ENCODE measurements at places on chromosomes 7 and 10.
A peak's percentile ranks its signal among the peaks of the same experiment; 100 is the strongest.

GRCh38 chr7:94042381-94042780 is 38.2 kb upstream of the BET1 start:
- DNase-seq = no peak

DNA sequence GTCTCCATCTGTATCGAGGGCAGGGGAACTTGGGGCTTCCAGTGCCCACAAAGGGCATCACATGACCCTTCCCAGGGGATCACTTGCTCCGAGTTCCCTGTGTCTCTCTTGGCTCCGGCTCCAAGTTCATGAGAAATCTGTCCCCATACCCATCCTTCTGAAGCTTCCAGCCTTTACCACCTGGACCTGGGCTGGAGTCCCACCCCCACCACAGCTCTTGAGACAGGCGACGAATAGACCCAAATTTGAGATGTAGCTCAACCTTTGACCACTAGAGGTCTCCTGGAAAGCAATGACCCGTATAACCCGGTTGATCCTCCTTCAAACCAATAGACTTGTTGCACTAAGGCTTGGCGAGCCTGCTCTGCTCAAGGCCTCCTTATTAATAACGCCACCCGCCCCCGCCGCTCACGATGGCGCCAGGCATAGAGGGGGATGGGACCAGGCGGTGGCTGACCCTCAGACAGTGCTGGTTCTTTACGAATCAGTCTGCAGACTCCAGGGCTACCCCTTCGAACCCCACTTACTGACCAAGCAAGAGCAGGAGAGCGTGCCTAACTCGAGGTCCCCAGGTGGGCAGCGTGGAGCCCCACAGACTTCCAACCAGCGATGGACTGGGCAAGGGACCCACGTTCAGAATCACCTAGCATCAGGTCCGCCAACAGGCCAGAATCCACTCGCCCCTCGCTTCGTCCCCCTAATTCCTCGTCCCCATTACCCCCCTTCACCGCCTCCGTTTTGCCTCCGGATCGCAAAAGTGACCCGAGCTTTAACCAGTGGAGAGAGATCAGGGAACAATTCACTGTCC is 4.4 kb upstream of the ARID5B start:
- DNase-seq = peak; percentile 72

- no peak for DNase-seq
Observed at GRCh38 chr10:24259365-24260130, 50.6 kb downstream of the KIAA1217 start.

- no peak for DNase-seq
Observed at GRCh38 chr7:47557694-47558670, 23.9 kb downstream of the TNS3 start.

- DNase-seq = no peak
Observed at GRCh38 chr10:108388706-108389105, 1224.2 kb upstream of the SORCS1 start.

DNA sequence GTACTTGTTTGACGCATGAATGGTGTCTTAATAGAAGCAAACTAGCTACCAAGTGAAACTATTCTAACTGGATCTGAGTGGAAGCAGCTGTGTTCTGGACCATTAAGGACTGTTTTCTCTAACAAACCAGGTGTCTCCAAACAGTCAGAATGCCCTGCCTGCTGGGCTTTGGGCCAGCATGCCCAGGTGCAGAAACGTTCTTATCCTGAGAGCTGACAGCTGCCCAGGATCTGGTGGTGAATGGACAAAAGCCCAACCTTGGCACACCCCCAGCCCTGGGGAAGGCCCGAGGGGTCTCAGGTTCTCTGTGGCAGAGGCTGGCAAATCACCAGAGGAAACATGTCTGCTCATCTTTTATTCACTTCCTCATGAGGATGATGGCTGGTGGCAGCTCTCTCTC is 48.2 kb upstream of the LAMB4 start:
- DNase-seq = no peak

DNA sequence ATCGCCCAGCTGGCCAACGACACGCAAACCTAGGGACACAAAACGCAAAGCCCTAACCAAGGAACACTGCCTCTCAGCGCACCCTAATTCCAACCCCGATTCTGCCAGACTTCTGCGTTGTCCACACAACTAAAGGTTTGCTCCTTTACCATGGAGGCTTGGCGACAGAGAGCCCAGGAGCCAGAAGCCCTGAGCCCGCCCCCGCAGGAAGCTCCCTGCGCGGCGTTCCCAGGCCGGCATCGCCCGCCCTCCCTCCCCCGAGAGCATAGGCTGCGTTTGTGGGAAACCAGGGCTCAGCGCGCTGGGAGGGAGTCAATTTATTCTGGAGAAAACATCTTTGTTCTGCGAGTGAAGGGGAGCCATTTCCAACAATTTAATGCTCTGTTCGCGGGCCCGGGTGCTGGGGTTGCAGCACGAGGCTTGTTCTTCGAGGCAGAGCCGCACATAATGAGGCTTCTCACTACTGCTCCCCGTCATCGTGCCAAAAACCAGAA is 103.9 kb downstream of the GRID1 start:
- DNase-seq = no peak

DNA sequence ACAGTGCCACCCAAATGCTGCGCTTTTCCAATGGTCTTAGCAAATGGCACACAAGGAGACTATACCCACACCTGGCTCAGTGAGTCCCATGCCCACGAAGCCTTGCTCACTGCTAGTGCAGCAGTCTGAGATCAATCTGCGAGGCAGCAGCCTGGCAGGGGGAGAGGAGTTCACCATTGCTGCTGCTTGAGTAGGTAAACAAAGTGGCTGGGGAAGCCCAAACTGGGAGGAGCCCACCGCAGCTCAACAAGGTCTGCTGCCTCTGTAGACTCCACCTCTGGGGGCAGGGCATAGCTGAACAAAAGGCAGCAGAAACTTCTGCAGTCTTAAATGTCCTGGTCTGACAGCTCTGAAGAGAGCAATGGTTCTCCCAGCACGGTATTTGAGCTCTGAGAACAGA is 891.2 kb downstream of the PCDH15 start:
- no peak for DNase-seq

DNA sequence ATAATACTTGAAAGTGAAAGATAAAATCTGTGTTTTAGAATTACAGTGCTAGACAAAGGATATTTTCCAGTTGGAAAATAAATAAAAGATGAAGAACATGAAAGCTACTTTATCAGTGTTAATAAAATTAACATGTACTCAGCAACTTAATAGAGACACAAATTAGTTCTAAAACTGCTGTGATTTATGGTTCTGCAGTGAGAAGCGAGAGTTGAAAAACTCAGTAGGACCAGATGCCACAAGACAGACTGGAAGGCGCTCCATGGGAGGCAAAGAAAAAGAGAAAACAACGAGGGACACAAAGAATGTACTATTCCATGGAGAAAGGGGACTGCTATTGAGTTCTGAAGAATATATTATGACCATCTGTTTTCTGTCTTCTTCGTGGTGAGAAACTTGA is 590.4 kb downstream of the PHTF2 start:
- DNase-seq = no peak

DNA sequence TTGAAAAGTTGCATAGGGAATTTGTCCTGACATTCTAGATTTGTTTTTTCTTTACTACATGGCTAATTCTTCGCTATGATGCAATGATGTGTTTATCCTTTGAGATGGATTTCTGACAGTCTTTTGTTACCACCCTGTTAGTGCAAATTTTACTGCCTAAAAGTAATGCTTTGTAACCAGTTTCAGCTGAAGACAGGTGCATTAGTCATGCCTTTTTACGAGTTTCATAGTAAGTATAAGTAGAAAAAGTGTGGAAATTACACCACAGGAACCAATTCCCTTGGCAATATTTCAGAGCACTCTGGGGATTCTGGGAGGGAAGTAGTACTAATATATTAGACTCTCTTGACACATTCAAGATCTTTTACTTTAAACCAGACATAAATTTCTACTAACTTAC is 257.8 kb upstream of the DKK1 start:
- DNase-seq = no peak

- no peak for DNase-seq
Observed at GRCh38 chr7:95304990-95305389, 19.3 kb downstream of the PON1 start.

DNA sequence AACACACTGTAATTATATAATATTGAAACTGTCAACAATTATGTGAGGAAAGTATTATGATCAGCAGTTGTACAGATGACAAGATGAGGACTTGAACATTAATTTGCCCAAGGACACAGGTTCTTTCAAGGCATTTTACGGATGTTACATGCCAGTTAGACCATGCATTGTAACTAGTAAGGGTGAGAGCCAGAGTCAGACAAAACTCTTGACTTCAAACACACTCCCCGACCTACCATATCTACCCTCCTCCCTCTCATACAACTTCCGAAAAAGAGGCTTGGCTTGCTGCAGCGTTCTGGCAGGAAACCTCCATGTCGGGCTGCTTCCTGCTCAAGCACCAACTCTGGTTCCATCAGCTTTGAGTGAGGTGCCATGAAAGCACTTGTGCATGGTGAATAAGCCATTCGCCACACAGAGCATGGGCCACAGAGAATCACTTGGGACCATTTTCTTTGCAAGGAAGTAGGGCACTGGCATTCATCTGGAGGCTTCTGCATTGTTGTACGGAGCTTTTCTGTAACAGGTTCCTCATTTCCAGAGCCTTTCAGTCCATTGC is 53.2 kb downstream of the FOXI2 start:
- DNase-seq = no peak

GRCh38 chr7:479115-479947 is 40.3 kb downstream of the PDGFA start:
- no peak for DNase-seq

GRCh38 chr10:125026974-125027735 is 85.2 kb downstream of the ZRANB1 start:
- DNase-seq = no peak

GRCh38 chr7:18675579-18675978 is 180.0 kb downstream of the HDAC9 start:
- DNase-seq = no peak

GRCh38 chr10:93945819-93946218 is 47.9 kb upstream of the PLCE1 start:
- no peak for DNase-seq

DNA sequence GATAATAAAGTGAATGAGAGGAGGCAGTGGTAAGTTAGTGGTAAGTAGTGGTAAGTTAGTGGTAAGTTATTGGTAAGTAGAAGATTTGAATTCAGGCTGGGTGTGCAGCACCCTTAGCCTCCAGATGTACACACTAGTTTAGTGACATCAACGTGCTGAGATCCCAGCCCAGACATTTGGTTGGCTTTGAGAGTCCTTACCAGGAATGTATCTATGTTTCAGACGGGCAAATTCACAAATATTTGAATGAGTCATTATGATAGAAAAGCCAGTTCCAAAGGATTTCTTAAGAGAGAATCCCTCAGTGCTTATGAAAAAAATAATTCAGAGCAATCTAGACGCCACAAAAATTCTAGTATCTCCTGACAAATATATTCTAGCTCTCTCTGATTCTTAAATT is 70.0 kb downstream of the ARL4A start:
- no peak for DNase-seq

Data from colonic mucosa (tissue), 4 donors.